ENCODE measurements at places on chromosomes 16 and 17.

- no peak for DNase-seq
Measured at GRCh38 chr17:2853283-2854142, 57.3 kb downstream of the RAP1GAP2 start.

DNA sequence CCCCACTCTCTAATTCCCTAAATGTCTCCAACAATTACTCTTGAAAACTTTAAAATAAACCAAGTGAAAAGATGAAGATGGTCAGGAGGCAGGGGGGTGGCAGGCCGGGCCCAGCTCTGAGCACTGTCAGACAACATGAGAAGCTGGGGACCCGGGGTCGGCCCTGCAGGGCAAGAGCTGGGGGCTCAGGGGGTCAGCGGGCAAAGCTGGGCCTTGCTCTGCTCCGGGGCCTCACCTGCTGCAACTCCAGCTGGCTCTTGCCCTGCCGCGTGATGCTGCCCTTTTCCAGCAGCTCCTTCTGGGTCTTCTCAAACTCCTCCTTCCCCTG, 14.8 kb downstream of the CTRB1 start:
- DNase-seq = no peak

GRCh38 chr16:90070440-90070839, 6.7 kb downstream of the PRDM7 start:
- no peak for DNase-seq

- DNase-seq = no peak
Measured at GRCh38 chr17:82667668-82668000, 19.4 kb upstream of the WDR45B start.

DNA sequence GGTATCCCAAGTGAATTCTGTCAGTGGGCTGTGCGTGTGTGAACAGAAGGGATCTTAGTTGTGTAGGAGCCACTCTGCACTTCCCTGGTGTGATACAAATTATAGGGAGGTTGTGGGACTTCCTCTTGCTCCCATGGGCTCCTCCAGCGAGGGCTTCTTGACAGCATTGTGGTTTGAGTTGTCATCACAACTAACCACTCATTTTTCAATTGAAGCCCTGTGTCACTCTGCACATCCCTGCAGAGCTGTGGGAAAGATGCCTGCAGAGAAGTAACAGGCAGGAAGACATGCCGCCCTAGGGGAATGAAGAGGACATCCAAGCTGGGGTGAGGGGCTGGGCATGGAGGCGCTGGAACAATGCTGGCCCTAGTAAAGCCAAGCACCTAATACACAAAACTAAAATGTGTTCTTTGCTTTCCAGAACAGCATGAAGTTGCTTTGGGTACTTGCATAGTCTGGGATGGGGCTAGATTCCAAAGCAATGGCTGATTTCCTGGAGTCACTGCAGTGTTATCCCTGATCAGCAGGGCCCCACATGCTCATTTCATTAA, 692.5 kb downstream of the TOX3 start:
- no peak for DNase-seq

- DNase-seq = no peak
Measured at GRCh38 chr16:79248351-79248750, 352.2 kb downstream of the MAF start.

DNA sequence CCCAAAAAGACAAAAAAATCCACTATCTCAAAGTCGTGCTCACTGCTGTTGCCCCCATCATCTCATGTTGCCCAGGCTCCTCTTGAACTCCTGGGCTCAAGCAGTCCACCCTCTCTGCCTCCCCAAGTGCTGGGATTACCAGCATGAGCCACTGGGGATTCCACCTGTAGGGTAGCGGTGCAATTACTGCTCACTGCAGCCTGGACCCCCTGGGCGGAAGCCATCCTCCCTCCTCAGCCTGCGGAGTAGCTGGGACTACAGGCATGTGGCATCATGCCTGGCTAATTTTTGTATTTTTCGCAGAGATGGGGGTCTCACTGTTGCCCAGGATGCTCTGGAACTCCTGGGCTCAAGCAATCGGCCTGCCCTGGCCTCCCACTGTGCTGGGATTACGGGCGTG, 37.9 kb upstream of the BHLHA9 start:
- DNase-seq = no peak

DNA sequence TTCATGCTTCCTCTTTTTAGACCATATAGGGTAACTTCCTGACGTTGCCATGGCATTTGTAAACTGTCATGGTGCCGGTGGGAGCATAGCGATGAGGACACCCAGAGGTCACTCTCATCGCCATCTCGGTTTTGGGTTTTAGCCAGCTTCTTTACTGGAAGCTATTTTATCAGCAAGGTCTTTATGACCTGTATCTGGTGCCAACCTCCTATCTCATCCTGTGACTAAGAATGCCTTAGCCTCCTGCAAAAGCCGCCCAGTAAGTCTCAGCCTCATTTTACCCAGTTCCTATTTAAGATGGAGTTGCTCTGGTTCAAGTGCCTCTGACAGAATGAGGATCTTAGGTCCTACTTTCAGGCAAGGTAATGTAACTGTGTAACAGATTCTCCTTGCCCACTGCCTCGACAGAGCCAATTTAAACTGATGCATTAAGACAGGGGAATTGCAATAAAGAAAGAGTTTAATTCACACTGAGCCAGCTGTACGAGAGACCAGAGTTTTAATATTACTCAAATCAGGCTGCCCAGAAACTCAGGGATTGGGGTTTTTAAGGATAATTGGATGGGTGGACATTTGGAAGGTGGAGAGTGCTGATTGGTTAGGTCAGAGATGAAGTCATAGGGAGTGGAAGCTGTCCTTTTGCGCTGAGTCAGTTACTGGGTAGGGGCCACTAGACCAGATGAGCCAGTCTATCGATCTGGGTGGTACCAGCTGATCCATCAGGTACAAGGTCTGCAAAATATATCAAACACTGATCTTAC, 59.9 kb upstream of the ATF7IP2 start:
- DNase-seq = no peak

GRCh38 chr16:30750876-30751465, 2.7 kb downstream of the PHKG2 start:
- DNase-seq = no peak

GRCh38 chr16:19170043-19170655, 2.1 kb downstream of the SYT17 start:
- DNase-seq = peak; percentile 25

DNA sequence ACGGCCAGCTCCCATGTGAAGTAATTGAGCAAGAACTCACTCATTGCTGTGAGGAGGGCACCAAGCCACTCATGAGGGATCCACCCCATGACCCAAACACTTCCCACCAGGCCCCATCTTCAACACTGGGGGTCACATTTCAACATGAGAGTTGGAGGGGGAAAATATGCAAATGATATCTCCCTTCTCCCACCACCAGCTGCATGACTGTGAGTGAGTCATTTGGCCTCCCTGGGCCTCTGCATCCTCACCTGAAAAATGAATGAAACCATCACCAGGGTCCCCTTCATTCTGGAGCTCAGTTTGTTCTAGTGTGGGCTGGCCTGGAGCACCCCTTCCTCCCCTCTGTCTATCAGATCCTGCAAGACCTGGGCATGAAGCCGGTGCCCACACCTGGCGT, 6.8 kb upstream of the MED9 start:
- DNase-seq = no peak

DNA sequence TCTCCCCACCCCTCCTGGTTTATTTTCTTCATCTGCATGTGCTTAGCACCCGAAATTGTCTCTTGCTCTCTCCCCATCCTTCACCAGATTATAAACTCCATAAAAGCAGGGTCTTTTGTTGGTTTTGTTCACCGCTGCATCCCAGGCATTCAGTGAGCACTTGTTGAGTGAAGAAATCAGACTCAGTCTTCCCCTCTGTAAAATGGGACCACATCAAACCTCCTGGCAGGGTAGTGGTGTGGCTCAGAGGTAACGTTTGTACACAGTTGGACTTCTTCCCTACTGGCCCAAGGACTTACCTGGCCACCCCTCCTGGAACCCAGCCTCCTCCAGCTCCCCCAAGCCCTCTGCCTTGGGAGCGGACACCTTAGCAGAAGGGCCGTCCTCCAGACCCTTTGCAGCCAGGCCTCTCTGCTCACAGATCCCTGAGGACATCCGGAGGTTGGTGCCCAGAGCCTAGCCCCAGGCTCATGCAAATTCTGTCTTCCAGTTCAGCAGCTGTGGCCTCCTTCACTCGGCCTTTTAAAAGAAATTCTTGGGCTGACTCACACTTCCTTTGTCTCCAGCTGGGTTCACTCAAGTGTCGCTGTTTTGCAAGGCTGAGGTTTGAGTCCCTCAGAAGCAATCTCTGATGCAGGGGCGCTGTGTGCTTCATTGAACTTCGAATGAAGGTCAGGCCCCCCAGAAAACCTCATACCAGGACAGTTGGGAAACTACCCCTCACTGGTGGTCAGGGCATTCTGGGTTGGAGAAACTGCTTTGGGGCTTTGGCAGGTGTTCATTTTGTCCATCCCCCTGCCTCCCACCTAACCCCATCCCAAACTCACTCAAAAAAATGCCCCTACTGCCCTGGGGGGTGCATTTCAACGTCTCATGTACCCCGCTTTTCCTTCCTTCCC, 16.8 kb upstream of the RMI2 start:
- DNase-seq = no peak

- DNase-seq = no peak
Measured at GRCh38 chr16:26051063-26051462, 359.3 kb downstream of the HS3ST4 start.

GRCh38 chr17:49316258-49316570, 45.8 kb downstream of the ZNF652 start:
- no peak for DNase-seq

DNA sequence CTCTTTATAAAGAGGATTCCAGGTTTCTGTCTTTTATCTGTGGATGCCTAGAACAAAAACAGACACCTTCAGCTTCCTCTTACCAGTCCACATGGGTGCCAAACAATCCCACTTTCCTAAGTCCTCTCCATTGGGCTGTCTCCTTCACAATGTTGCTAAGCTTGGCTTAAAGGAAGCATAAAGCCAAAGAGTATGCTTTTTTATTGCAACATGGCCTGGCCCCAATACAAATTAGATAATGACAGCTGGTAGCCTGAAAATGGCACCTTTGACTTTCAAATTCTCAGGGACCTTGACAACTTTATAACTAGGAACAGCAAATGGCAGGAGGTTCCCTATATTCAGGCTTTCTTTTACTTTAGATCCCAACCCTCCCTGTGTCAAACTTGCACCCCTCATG, 55.8 kb downstream of the SLFN5 start:
- no peak for DNase-seq

GRCh38 chr17:47829870-47830269, 1.5 kb downstream of the MRPL10 start:
- DNase-seq = no peak

DNA sequence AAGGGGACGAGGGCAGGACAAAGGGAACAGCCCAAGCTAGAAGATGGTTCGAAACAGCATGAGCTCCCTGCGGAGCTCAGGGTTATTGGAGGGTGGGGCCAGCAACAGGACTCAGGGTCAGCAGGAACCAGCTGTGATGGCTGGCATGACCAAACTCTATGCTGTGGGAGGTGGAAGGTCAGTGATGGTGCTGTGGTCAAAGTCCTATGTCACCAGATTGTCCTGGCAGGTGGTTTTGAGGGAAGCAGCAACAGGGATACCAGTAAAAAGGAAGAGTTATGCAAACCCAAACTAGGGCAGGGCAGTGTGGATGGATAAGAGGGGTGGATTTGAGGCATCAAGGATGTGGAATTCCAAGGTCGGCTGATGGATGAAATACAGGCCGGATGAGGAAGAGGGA, 32.4 kb downstream of the CACNG4 start:
- DNase-seq = no peak

GRCh38 chr17:37481001-37481665, 8.6 kb upstream of the DUSP14 start:
- no peak for DNase-seq

GRCh38 chr17:1027044-1027443, 30.1 kb downstream of the TIMM22 start:
- DNase-seq = no peak

DNA sequence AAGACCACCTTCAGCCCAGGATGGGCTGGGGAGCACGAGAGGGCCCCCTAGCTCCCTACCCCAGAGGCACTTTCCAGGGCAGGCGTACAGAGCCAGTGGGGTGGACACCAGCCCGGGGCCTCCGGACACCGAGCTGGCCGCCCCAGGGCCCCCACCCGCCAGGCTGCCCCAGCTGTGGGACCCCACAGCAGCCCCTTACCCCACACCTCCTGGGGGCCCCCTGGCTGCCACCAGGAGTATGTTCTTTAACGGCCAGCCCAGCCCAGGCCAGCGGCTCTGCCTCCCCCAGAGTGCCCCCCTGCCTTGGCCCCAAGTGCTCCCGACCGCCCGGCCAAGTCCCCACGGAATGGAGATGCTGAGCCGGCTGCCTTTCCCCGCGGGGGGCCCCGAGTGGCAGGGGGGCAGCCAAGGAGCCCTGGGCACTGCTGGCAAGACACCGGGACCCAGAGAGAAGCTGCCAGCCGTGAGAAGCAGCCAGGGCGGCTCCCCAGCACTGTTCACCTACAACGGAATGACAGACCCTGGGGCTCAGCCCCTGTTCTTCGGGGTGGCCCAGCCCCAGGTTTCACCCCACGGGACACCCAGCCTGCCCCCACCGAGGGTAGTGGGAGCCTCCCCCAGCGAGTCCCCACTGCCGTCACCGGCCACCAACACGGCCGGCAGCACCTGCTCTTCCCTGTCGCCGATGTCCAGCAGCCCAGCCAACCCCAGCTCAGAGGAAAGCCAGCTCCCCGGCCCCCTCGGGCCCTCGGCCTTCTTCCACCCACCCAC, 24.3 kb upstream of the ZFPM1 start:
- no peak for DNase-seq

DNA sequence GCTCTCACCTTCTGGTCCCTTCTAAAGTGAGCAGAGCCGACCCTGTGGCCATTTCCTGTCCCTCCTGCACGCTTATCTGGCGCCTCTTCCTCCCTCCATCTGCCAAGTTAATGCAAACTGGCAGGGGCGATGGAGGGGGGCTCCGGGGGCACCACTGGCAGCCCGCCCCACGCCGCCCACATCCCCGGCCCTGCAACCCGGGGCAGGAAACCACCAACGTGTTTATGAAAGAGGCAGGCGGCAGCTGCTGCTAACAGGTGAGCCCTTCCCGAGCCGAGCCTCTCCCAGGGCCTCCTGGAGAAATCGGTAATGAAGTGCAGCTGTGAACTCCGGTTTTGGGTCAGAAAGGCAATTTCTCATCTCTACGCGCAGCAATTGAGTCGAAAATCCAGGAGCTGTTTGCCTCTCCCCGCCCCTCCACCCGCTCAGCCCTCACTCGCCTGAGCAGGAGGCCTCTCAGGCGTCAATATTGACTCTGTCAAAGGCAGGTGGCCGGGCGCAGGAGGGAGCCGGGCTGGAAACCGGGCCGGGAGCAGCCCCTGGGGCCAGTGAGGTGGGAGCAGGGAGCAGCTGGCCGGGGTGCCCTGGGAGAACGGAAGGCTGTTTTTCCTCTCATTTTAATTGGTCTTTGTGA, 164.4 kb upstream of the GSE1 start:
- no peak for DNase-seq
